A673 (cell line): ENCODE measurements at places on chromosomes 12 and 14.

- DNase-seq: no peak
Measured at GRCh38 chr14:87698481-87698880, 294.5 kb downstream of the GALC start.

- DNase-seq: peak; percentile 40
Measured at GRCh38 chr14:58216544-58216943, 16.6 kb downstream of the ACTR10 start.

DNA sequence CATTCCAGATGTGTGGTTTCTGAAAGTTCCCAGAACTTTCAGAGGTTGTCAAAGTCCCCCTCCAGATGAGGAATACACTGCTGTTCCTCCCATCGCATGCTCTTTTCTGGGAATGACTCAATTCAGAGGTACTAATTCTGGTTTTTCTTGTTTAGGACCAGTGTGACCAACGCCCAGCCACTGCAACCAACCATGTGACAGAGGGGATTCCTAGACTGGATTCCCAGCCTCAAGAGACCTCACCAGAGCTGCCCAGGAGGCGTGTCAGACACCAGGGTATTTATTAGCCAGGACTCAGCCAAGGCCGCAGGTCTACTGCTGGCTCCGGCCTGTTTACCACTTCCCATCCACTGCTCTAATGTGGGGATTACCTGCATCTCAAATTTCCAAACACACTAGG is 24.2 kb downstream of the TRAFD1 start:
- DNase-seq: no peak

- DNase-seq: peak; percentile 47
Measured at GRCh38 chr14:106694638-106695393, 1168.4 kb downstream of the TMEM121 start.

DNA sequence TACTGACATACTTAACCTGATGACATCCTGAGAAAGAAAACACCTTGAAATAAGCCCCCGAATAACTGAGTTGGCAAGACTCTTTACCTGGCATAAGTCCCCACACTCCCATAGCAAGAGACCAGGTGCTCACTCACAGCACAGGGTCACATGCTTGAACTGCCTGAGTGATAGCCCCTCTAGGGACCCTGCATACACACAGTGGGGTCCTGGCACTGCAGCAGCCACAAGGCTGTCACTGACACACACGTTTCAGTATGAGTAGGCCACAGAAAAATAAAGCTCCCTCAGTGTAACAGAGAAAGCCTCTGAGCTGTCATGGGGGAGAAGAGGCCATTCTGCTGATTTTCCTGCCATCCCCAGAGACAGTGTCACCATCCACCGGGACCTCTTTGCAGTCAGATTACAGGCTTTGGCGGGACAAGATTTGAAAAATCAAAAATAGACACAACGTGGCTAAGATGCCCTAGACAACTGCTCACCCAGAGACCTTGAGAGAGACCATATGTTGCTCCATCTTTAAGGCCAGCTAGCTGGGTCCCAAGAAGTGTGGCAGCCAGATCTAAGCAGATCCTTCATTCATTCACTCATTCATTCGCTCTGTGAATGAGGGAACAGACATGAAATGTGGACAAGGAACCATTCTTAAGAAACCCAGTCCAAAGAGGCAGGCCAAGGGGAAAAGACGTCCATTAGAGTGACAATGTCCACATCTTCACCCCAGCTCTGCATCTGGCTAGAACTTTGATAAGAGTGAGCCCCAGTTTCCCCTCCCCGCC is 1.6 kb downstream of the SCARB1 start:
- DNase-seq: no peak

GRCh38 chr14:103104654-103105452 is 10.3 kb downstream of the EXOC3L4 start:
- DNase-seq: peak; percentile 64

- DNase-seq: peak; percentile 55
Measured at GRCh38 chr12:20549108-20549719, 145.9 kb upstream of the SLCO1C1 start.

DNA sequence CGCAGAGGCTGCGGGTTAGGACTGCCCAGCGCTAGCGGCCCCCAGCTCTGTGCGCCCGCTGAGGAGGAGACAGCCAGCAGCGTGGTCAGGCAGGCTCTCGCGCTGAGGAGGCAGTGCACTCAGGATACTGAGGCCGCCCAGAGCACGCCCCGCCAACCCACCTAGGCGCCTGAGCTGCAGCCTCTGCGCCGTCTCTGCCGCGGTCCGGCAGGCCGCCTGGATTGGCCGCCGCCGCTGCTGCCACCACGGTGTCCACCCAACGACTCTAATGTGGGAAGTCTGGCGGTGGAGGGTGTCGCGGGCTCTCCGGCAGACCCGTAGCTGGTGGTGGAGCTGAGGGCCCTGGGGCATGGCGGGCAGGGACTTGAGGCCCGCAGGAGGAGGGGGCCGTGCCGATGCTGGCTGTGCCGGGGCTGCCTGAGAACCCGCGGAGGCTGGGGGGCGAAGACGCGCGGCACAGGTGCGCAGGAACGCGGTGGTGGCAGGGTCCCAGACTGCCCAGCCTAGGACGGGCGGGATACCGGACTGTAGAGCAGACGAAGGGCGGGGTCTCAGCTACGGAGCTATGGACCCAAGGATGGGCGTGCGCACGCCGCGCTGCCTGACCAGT is 69.9 kb downstream of the ASCL4 start:
- no peak for DNase-seq

DNA sequence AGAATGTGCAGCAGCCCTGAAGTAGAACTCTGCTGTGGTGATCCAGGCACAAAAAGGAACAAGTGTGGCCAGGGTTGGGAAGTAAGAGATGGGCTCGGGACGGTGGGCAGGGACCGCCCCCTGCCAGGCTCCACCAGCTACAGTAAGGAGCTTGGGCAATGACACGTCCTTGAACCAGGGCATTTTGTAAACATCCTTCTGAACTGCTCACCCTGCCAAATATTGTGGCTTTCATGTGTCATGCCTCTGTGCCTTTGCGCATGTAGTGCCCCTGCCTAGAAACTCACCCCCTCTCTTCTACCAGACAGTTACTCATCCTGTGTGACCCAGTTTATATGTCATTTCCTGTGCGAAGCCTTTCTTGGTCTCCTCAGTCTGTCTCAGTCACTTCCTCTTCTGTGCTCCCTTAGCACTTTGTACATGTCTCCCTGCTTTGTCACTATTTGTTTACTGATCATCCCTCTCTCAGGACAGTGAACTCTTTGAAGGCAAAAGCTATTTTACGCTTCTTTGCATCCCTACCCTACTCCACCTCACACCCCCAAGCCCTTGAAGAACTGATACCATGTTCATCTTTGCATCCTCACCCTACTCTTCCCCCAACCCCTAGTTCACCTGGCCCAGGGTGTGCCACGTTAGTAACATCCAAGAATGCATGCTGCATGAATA is 108.9 kb upstream of the PLEKHG7 start:
- DNase-seq: peak; percentile 10

- DNase-seq: peak; percentile 29
Measured at GRCh38 chr14:58663494-58664111, 25.8 kb downstream of the DACT1 start.

- no peak for DNase-seq
Measured at GRCh38 chr12:128783129-128783574, 40.6 kb downstream of the SLC15A4 start.

GRCh38 chr12:68505970-68506369 is 104.7 kb upstream of the RAP1B start:
- DNase-seq: no peak

GRCh38 chr12:100651694-100652093 is 78.2 kb downstream of the GAS2L3 start:
- DNase-seq: no peak

DNA sequence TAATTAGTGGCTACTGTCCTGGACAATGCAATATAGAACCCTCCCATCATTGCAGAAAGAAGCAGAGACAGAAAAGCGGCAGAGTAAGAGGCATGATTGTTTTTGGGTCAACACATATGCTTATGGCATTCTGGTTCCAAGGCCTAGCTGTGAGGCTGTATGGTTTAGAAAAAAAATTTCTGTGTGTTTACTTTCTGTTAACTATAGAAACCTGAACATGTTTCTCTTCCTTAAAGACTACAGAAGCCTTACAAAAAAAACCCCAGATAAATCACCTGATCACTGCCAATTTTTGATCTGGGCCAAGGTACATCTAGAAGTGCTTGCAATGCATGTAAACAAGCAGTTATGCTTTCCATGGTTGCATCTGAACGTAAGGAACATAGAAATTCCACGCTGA is 100.0 kb upstream of the HECTD1 start:
- DNase-seq: no peak

GRCh38 chr12:23756416-23756815 is 193.1 kb downstream of the SOX5 start:
- no peak for DNase-seq

GRCh38 chr14:100309028-100309737 is 2.9 kb upstream of the SLC25A29 start:
- DNase-seq: no peak

GRCh38 chr12:15522574-15523187 is 200.4 kb downstream of the PTPRO start:
- DNase-seq: peak; percentile 80

GRCh38 chr14:92540472-92541048 is 27.0 kb downstream of the RIN3 start:
- peak; percentile 50 for DNase-seq

GRCh38 chr14:87573591-87573990 is 419.4 kb downstream of the GALC start:
- DNase-seq: no peak

GRCh38 chr12:91127306-91127705 is 16.0 kb upstream of the LUM start:
- DNase-seq: no peak

DNA sequence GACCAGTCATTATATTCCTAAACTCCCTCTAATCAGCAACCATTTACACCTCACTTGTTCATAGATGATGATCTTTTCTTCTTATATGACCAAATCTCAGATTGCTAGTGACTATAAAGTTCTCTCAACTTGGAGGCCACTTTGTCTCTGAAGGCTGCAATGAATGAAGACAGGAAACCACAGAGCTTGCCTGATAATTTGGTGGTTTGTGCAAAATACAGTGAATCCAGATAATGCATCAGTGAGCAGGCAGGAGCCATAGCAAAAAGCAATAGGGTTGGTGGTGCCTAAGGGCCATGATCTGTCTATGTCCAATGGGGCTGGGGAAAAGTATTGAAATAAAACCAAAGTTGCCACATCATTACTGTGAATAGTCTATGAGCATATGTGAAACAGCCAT is 123.8 kb upstream of the LRFN5 start:
- DNase-seq: no peak

GRCh38 chr14:89607453-89607852 is 190.4 kb upstream of the FOXN3 start:
- DNase-seq: no peak

DNA sequence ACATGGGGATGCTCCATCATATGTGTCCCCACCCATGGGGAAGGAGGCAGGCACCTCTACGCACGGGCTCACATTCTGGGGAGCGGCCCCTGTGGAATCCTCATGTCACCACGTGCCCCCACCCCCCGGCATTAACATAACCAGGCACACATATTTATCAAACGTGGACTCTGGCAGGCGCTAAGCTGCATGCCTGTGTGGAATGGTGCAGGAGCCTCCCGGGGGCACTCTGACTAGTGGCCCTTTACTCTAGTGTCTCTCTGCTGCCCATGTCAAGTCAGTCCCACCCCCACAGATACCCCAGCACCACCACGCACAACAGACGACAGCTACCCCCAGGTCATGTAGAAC is 66.1 kb downstream of the CCDC88C start:
- DNase-seq: no peak

DNA sequence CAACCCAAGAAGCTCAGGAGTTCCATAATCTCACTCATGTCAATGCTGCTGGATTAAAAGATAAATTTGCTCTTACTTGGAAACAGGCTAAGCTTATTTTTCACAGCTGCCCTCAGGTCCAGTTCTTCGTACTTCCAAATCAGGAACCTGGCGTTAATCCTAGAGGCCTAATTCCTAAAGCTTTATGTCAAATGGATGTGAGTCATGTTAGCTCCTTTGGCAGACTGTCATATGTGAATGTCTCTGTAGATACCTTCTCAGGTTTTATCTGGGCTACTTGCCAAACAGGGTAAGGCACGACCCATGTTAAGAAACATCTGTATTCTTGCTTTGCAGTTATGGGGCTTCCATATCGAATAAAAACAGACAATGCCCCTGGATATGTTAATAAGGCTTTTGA is 504.6 kb downstream of the ALG10 start:
- DNase-seq: no peak
